ENCODE measurements at places on chromosomes 6 and 20.

- peak; percentile 95 for DNase-seq
Measured at GRCh38 chr6:3766214-3766613, 14.7 kb upstream of the PXDC1 start.

DNA sequence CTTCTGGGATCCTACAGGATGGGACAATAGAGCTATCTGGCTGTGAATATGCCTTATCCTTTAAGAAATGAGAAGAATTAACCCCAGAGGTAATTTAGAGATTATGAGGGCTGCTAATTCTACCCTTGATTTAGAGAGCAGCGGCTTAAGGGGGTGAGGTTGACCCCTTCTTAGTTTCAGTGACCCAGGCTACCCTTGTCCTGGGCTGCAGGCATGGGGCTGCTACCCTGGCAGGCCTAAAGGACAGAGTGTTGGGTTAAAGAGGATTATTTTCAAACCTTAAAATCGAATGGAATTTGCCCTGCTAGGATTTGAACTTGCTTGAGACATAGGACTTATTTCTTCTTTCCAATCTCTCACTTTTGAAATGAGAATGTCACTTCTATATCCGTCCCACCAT lies 1343.4 kb downstream of the HACE1 start:
- no peak for DNase-seq

DNA sequence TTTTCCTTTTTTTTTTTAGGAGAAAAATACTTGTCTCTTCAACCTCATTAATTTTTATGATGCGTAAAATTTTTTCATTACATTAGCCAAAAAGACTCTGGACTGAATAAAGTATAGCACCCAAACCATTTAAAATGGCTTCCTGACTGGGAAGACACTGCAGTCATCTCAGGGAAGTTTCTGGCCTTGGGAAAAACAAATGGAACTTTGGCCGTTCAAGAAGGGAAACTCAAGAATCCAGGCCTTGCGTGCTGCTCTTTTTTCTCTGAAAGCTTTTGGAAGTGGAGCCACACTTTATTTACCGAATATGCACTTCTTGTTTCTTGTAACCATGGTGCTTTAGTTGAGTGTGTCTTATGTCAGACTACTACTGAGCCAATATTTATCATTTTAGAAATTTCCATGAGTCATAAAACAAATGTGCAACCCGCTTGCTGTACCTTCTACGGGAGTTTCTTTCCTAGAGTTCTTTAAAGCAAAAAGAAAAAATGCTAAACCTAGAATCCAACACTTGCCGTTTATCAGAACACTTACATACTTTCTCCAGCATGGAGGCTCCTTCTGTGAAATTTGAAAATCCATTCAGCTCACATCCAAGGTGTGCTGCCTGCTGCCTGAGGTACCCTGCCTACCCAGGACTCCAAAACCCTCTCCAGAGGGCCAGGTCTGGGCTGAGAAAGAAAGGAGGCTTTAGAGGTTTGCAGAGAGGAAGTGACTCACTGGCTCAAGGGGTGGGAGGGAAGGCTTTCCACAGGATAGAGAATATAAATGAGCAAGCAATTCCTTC lies 11.5 kb upstream of the DSTN start:
- no peak for DNase-seq

DNA sequence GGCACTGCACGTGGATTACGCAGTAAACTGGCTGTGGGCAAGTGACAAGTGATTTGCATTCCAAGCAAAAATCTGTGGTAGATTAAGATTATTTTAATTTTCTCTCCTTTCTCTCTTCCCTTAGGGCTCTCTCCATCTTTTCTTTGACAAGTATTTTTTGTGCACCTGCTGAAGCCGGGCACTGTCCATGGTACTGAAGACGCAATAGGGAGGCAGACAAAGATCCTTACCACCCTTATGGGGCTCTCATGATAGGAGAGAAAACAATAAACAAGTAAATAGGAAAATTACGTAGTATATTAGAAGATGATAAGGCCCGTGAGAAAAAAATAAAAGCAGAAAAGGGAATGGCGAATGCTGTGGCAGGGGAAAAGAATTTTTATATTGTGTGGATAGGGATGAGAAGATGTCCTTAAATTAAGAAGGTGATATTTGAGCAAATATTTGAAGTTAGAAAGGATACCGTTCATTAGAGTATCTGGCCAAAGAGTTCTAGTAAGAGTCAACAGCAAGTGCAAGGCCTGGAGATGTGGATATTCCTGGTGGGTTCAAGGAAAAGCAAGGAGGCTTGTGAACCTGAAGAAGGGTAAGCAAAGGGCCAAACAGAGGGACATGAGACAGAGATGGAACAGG lies 146.0 kb downstream of the LAMP5 start:
- no peak for DNase-seq

GRCh38 chr6:112433457-112433856 lies 86.3 kb downstream of the RFPL4B start:
- no peak for DNase-seq

GRCh38 chr20:11195899-11196558 lies 522.2 kb upstream of the JAG1 start:
- DNase-seq, result no peak
